Esophagus squamous epithelium (tissue), 5 donors: ENCODE measurements at places on chromosomes 5 and 9.

GRCh38 chr5:146043722-146044121 is 61.7 kb downstream of the PLAC8L1 start:
- no peak for DNase-seq

DNA sequence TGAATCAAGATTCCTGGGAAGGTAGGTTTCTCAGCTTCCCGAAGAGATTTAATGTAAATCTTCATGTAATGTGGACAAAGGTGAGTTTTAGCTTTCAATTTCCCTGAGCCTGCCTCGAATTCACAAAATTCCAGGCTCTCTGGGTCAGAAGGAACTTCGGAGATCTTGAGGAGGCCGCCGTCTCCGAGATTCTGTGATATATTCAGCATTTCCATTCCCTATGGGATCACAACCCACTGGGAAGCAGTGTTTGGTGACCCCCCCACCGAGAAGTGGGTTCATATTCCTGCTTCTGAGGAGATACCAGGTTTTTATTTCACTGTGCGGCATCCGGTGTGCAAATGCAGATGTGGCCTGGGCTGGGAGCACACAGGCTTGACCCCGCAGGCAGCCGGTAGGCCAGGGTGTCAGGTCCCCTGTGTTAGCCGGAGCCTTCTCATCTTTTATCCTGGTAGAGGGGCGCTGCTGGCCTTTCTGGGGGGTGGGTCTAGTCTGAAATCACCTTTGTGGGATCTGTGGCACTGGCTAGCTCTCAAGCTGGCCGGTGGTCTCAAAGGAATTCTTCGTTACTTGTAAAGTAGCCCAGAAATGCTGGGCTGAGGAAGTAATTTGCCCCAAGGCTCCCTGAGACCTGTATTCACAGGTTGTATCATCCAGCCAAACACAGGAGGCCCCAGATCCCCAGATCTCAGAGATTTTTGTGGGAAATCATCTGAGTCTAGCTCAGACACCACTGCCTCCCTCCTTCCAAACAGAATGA is 1.4 kb downstream of the PLEKHG4B start:
- no peak for DNase-seq

DNA sequence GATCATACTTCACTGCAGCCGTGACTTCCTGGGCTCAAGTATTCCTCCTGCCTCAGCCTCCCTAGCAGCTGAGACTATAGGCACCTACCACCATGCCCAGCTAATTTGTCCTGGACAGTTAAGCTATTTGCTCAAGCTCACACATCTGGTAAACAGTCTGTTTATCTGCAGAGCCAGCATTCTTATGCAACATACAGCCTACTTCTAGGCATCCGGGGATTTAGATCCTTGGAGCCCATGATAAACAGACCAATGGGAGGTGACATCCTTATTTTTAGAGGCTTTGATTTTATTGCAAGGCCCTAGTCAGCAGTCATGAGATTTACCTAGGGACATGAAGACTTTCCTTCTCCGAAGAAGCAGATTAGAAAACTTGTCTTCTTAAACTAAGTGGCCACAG is 21.0 kb downstream of the ATOX1 start:
- DNase-seq, result no peak

DNA sequence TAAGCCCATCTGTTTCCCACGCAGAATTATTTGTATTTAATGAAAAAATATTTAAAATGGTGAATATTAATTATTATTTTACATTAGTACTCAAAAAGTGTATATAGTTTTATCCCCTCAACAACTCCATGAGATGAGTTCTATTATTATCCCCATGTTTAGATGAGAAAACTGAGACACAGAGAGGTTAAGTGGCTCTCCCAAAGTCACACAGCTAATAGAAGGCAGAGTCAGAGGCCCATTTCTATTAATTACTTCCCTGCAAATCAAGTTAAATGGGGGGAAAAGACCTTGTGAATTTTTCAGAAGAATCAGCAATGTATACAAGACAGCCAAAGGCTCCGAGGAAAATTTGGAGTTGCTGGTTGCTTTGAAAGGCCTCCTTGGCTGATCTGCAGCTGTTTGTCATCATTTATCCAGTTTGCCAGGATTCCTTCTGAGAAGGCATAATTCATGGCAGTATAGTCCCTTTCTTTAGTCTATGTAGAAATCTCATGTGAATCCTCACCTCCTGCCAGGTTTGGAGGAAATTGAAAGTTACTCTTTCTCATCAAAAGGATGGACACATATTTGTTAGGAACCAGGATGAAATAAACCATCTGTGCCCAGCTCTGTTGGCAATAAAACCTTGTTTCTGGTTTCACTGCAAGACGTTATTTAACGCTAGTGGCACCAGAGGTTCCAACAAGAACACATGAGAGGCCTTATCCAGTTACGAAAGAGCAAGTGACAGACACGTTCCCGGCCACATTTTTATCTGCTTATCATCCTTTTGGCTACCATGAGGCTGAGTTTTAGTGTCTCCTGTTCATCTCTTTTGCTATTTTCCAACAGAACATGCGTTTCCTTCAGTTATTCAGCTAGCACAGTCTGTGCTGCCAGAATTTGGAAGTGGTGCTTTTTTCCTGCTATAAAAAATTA is 621 bp downstream of the FYB1 start:
- no peak for DNase-seq

DNA sequence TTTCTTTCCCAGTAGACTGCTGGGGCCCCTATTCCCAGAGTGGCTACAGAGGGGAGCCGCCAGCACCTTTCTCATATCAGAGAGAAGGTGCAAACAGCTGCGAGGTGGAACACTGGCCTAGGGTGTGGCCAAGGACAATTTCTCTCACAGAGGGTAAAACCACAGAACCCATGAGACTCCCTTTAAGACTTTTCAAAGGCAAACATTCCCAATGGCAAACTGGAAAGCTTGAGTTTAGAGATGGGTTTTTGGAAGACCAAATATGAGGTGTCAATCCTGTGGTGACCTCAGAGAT is 335.1 kb upstream of the PIK3R1 start:
- no peak for DNase-seq

GRCh38 chr5:148641735-148642134 is 12.6 kb downstream of the HTR4 start:
- DNase-seq, result no peak

DNA sequence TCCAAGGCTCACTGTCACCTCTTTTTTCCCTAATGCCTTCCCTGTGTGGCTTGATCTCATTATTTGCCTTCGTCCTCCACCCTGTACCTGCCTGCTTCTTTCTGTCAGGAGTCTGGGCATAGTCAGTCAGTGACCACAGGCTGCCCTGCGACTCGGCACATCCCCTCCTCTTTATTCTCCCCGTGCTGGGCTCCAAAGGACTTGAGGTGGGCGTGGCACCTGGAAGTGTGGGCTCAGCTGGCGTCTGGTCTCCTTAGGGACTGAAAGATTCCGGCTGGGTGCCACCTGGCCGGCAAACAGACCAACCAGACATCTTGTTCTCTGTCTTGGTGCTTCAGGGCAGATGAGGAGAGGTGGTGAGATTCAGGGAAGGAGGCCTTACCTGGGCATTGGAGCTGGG is 29.6 kb upstream of the PRDM12 start:
- DNase-seq, result no peak

- DNase-seq, result no peak
Measured at GRCh38 chr9:20781092-20781491, 97.0 kb downstream of the FOCAD start.

DNA sequence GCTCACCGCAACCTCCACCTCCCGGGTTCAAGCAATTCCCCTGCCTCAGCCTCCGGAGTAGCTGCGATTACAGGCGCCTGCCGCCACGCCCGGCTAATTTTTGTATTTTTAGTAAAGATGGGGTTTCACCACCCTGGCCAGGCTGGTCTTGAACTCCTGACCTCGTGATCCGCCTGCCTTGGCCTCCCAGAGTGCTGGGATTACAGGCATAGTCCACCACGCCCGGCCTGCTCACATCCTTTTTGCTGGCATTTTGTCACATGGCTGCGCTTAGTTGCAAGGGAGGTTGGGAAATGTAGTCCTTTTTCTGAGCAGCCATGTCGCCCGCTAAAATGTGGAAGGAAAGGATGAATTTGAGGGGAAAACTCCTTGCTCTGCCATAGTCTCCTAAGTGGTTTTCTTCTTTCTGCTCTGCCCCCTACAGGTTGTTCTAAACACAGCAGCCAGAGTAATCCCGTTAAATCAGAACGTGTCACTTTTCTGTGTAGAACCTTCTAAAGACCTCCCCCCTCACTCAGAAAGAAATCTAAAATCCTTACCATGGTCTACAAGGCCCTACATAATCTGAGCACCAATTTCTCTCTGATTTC is 57.8 kb upstream of the HSPA9 start:
- DNase-seq, result no peak

GRCh38 chr5:119393746-119394145 is 37.9 kb downstream of the TNFAIP8 start:
- DNase-seq, result no peak

- DNase-seq, result no peak
Measured at GRCh38 chr9:123099042-123099441, 65.6 kb downstream of the GPR21 start.

- DNase-seq, result no peak
Measured at GRCh38 chr5:125612181-125612721, 811.0 kb upstream of the GRAMD2B start.

- no peak for DNase-seq
Measured at GRCh38 chr5:151312756-151313324, 9.3 kb upstream of the SLC36A3 start.

DNA sequence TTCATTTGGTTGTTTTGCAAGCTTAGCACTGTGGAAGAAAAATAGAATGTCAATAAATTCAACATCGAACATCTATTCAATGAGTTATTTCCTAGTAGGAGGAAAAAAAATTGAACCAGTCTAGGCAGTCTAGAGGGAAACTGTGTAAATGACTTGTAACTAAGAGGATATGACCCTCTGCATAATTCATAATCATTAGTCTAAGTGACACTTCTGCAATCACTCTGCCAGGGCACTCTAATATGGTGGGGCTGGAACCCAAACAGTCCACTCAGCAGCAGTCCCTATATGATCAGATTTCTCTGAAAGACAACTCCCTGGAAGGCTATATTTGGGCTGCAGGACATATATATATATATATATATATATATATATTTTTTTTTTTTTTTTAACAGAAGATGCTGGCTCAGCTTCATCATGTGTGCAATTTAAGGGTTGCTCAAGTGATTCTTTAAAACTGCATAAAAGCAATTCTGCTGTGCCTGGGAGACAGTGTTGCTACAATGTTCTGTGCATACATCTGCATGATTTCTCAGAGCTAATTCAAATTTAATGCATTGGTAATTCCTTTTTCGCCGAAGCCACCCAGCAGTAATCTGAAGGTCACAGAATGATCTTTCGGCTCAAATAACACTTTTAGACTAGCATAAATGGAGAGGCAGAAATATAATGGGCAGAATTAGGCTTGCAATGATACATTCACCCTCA is 482.1 kb upstream of the ZNF608 start:
- DNase-seq, result no peak

DNA sequence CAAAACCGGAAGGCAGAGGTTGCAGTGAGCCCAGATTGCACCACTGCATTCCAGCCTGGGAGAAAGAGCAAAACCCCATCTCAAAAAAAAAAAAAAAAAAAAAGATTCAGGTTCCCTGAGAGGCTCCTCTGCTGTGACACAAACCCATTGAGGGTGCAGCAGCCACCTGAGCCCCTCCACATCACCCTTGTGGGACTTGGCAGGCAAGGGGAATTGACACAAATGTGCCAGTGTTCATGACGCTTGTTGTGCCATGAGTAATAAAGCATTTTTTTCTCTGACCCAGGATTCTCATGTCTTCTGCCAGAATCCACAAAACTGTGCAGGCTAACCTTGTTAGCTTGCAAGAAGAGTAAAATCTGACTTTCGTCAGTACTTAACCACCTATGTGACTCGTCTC is 149.6 kb downstream of the TTC39B start:
- DNase-seq, result no peak

DNA sequence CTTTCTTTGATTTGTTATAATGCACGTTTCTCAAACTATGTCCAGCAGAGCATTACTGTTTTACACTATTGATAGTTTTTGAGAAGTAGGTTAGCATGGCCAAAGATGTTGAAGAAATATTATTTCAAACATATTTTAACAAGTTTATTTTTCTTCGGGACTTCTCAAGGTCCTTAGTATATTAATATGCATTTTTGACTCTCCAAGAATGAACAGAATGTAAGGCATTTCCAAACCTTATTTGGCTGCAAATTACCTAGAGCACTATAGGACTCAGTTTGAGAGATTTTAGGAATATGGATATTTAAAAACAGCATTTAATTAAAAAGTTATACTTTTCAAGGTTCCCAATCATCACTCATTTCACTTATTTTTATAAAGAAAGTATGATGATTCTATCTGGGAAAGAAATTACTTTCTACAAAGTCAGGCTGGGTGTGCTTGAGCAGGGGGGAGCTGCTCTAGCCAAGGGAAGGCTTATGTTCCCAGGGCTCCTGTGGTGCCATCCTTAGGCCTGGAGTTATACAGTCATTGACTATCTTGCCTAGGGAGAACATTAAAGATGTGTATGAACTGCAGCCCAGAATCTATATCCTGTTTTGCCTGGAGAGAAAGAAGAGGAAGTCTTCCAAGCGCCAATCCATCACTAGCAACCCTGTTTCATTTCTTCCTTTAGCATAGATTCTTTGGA is 27.6 kb upstream of the NREP start:
- DNase-seq, result no peak

DNA sequence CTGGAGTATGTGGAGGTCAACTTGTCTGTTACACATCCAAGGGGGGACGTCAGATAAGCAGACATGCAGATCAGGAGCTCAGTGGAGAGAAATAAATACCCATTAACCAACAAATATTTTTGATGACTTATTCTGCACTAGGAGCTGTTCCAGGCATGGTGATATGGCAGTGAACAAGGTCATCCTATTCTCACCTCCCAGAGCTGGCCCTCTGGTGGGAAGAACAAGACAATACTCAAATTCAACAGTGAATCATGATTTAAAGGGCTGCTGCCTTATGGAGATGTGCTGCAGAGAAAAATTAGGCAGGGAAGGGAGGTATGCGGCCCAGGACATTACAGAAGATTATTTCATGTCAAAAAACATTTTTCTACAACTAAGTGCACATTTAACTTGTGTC is 36.5 kb downstream of the SYK start:
- DNase-seq, result no peak

GRCh38 chr9:83981126-83981871 is 694 bp downstream of the RMI1 start:
- DNase-seq, result no peak

GRCh38 chr9:101399643-101399970 is 956 bp downstream of the ZNF189 start:
- DNase-seq, result no peak

GRCh38 chr5:128174951-128175350 is 91.4 kb downstream of the SLC12A2 start:
- DNase-seq, result no peak
